ENCODE measurements at places on chromosomes 5 and 9. TPM values are rescaled to one million over a fixed set of nuclear protein-coding genes. Genes with fewer than 3 reads are reported as not detected.

- DNase-seq: no peak
These were observed 10.2 kb downstream of the CTNNAL1 start for GRCh38 chr9:109003116-109003515.

DNA sequence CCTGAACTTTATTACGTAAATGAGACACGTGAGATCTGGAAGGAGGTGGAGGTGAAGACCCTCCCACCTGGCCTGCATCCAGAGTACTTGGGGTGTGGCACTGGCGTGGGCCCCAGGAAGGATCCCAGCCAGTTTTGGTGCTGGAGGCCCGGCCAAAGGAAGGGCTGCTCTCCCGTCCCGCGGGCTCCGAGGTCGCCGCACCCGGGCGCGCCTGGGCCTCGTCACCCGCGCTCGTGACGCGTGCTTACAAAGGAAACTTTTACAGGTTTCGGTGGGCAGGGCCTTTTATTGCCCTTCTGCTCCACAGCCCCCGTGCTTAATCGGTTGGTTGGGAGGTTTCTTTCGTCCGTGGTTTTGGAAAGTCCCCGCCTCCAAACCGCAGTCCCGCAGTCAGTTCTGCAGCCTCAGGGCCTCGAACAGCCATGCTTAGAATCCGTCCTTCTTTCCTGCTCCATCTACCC, 29.2 kb downstream of the CDKN2A start:
- no peak for DNase-seq

DNA sequence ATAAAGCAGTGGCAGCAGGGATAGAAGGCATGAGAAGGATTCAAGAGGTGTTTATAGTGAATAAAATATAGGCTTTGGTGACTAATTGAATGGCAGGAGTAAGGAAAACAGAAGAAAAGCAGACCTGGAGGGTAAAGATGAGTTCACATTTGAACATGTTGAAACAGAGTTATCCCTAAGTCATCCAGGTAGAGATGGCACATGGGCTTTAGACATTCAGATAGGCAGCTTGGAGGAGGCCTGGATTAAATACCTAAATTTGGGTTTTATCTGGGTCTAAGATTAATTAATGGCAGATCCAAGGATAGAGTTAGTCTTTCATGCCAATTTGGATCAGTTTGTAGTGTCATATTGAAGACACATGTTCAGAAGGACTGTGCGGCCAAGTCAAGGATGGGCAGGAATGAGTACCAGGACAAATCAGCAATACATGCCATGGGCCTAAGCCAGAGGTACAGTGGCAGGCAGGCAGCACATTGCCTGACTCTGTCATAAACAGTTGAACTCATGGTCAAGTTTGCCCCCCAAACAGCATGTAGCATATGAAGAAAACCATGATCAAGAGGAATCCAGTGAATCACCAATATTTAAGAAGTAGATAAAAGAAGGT, 115.5 kb upstream of the SLC12A2 start:
- DNase-seq: no peak

ZNF608 gene
- total RNA-seq: 30.4 TPM

- DNase-seq: no peak
These were observed 846 bp downstream of the MGAT1 start for GRCh38 chr5:180801596-180802324.

DNA sequence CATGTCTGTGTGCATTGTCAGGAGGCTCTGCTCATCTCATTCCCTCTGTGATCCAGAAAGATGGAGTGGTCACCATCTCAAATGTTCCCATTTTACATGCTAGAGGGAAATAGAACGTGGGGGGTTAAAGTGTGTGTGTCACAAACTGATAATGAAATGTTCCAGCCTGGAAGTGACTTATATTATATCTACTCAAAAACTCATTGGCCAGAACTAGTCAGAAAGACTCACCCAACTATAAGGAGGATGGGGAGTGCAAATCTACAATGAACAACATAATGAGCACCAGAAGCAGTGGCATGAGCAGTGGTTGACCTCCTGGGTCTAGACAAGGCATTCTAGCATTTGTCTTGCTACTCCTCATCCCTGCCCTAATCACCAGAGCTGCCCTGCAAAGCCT, 81.0 kb downstream of the HTR4 start:
- no peak for DNase-seq

GRCh38 chr5:24773261-24773660, 128.5 kb upstream of the CDH10 start:
- DNase-seq: no peak

Data from esophagus muscularis mucosa (tissue), 4 donors.